ENCODE measurements at places on chromosomes 6 and 20.

DNA sequence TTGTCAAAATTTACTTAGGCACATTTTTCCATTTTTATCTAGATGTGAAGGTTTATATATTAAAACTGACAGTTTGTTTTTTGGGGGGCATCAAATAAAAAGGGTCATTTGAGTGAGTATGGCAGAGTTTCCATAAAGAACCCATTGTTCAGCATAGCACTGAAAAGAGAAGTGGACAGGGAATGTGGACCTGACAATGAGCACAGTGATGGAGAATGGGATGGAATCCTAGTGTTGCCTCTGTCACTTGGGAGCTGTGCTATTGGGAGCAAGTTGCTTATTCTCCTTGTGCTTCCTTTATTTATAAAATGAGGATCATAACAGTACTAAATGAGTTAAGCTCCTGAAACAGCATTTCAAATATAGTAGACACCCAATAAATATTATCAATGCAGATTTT lies 130.7 kb upstream of the SIM1 start:
- no peak for DNase-seq

DNA sequence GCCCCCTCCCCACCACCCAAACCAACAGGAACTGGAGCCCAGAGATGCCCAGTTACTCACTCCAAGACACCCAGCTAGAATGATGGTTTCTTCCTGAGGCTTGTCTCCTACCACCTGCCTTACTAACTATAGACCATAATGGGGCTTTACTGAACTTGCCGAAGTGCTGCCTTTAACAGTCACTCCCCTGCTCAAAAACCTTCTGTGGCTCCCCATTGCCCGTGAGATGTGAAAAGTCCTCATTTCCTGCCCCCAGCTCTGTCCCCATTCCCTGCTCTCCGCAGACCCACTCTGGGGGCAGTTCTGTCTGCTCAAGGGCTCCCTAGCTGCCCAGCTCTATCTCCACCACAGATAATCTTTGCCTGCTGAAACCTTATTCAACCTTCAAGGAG lies 4.9 kb downstream of the SIGLEC1 start:
- DNase-seq, result no peak

DNA sequence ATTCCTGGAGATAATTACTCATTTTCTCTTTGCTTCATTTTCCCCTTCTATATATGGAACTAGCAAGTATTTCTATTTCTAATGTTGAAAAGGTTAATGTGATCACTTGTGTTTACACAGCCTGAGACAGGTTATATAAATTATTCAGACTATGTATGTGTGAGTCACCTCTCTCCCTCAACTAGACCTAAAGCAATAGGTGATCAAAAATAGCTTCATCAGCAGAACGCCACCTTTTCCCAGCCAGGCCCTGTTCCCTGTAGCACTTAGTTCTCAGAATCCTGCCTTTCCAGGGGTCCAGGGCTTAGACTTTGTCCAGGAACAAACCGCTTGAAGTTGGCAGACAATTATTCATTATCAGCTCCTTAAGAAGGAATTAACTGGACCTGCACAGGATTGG lies 125.3 kb upstream of the EXOC2 start:
- no peak for DNase-seq

DNA sequence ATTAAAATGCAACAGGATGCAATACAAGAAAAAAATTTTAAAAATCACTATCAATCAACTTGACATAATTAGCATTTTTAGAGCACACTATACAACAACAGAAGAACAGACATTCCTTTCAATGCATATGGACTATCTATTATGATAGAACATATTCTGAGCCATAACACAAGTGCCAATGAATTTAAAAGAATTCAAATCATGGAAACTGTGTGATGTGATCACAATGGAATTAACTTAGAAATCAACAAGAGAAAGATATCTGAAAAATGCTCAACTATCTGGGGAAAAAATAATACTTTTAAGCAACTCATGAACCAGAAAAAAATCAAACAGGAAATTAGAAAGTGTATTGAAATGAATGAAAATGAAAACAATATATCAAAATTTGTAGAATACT lies 106.3 kb downstream of the ADTRP start:
- DNase-seq, result no peak

GRCh38 chr20:51667002-51667408 lies 101.2 kb downstream of the ATP9A start:
- no peak for DNase-seq

DNA sequence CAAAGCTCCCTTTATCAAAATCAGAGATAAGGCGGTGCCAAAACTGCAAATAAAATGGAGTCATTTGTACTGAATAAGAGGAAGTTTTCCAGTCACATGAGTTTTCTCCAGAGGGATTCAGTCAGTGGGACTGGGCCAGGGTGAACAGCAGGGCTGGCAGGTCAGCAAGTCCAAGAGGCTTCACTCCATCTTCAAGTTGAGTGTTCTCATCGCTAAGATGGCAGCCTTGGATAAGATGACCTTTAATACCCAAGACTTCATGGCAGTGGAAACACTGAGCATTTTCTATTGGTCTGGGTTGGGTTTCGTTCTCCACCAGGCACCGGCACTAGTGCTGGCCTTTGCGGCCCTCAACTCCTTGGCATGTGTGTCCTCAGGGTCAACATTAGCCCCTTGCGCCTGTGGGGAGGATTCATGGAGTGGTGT lies 29.3 kb upstream of the IGF2R start:
- DNase-seq, result no peak

GRCh38 chr20:32966881-32967781 lies 37.1 kb downstream of the SUN5 start:
- no peak for DNase-seq

- no peak for DNase-seq
Observed at GRCh38 chr6:121668259-121668658, 232.8 kb downstream of the GJA1 start.

- no peak for DNase-seq
Observed at GRCh38 chr6:139577763-139578604, 203.5 kb upstream of the CITED2 start.

All from stimulated activated CD4-positive, alpha-beta T cell treated with anti-CD3 and anti-CD28 coated beads, Interleukin-12 subunit alpha, Interleukin-12 subunit beta, amount 100 ng/mL, for 4 hours (primary cell).